Calu3 (cell line): ENCODE measurements at places on chromosomes 6 and 20.

DNA sequence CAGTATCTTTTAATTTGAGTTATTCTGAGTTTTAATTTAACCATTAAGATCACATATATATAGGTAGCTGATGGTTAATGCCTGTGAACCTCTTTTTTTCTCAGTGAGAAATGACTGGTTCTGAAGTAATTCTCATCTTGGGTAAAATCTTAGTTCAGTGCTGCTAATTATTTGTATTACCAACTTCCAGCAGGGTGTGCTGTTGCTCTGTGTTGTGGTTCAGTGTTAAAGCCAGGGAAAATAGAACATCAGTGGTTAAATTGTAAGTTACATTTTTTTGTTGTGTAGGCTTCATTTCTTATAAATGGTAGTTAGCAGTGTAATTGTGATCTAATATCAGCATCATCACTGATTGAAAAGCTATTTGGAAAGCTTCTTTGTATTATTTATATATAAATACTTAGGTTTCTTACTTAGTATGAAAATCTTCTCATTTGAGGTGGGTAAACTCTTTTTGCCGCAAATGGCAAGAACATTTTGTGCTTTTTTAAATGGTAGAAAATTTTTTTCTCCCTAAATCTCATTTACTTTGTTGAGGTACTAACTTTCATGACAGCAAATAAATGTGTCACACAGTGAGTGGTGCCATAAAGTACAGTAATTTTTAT lies 43.7 kb downstream of the CDC5L start:
- DNase-seq, result peak; percentile 70

- DNase-seq, result peak; percentile 40
These were observed 660 bp upstream of the TFB1M start for GRCh38 chr6:155314773-155315515.

DNA sequence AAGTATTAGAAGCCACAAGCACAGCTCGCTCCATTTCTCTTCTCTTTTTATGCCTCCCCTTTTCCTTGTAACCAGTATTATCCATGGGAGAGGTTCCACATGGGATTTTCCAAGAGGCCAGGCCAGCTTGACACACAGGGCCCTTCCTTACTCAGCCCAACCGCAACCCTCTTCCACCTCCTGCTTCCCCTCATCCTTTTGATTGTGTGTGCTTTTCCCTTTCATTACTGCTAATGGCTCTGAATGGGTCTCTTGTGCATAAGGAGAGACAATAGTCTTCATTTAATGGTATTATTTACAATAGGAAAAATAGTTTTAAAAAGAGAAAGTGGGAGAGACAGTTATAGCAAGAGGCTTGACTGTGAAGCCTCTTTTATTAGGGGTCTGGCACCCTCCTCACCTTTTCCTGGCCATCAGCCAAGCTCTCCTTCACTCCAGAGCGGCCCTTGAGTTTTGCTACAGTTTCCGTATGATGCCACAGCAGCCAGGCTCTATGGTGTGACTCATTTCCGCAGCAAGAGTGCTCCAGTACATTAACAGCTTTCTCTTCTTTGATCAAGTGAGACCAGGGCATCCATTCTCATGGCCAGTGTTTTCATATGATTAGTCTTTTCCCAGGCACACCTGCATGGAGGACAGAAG lies 579.5 kb downstream of the TFAP2B start:
- peak; percentile 13 for DNase-seq

- DNase-seq, result no peak
These were observed 36.0 kb upstream of the SMIM29 start for GRCh38 chr6:34284563-34285447.

GRCh38 chr6:26129656-26130055 lies 42.4 kb downstream of the HFE start:
- no peak for DNase-seq

GRCh38 chr20:5945963-5946362 lies 4.4 kb downstream of the TRMT6 start:
- no peak for DNase-seq
